ENCODE measurements at places on chromosomes 11 and 22.

DNA sequence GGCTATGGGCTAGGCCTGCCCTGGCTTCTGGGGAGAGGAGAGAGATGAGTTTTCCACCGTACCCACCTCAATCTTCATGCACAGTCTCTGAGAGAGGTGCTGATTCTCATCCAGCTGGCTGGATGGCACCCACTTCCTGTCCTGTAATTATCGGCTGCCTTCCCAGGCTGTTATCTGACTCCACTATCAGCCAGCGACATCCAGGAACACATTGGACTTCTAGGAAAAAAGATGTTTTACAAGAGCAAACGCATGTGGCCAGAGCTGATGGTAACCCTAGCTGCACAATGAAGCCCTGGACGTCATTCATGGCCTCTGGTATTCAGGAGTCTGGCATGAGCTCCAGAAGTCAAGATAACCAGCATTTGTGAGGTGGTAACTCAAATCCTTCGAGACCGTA, 137.4 kb downstream of the EHF start:
- no peak for DNase-seq

DNA sequence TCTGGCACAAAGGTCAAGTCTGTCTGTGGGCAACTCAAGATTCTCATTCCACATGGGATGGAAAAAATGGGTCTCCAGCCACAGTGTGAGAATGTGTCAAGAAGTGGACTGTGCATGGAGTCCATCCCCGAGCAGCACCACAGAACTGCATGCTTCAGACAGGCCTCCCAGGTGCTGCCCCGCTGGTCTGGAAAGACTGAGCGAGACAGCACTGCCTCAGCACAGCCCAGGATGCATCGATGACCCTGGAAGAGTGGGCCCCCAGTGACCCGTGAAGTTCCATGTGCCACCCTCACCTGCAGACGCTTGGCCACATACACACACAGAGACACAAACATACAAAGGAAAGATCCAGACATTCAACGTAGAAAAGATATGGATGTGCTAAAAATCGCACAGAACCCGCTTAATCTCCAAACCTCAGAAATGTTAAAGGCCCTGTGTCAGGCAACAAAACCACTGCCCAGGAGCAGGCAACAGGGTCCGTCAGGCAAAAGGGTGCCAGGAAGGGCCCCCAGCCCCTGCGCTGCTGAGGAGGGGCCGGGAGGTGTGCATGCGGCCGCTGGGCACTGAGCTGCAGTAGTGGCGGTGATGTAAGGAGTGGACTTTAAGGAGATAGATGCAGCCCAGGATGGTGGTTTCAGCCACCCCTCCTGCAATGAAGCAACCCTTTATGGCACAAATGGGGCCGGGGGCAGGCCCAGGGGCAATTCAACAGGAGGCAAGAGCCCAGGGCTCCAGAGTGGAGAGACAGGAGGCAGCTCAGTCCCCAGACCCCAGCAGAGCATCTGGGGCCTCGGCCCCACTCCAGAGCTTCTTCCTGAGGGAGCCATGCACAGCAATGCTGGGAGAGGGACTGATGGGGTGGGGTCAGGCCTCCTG, 84.7 kb downstream of the DGCR2 start:
- no peak for DNase-seq

DNA sequence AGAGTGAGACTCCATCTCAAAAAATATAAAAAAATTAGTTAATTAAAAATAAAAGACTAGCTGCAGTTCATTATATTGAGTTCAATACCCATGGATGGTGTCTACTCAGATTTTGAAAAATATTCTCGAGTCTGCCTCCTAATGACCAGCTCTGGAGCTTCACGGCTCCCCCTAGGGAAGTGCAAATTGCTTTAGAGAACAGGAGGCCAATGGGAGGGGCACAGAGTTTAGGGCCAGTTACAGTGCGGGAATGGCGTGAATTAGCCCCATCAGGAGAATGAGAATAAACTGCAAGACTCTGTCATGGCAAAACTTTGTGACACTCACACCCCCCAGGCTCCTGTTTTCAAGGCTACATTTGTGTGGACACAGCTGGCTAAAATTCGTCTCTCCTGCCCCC, 4.6 kb downstream of the FGF4 start:
- DNase-seq, result no peak

- DNase-seq, result no peak
These were observed 60.2 kb downstream of the PDHX start for GRCh38 chr11:34976496-34977088.

DNA sequence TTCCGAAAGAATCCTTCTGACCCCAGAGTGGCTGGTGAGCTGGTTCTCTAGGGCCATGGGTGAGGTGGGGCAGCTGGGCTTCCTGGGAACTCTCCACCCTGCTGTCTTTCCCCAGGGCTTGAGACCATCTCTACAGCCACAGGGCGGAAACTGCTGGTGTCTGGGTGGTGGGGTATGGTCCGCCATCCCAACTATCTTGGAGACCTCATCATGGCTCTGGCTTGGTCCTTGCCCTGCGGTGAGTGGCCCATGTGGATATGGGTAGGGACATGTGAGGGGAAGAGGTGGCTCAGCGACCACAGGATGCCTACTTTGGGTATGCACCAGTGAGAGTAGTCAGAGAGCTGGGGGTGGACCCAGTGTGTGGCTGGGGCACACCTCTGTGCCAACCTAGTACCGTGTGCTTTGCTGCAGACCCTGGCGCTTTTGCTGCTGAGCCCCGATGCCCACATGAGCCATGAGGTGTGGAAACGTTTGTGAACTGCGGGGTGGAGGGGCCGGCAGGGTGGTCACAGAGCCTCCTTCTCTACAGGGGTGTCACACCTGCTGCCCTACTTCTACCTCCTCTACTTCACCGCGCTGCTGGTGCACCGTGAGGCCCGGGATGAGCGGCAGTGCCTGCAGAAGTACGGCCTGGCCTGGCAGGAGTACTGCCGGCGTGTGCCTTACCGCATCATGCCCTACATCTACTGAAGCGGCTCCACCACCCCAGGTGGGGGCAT, 2.0 kb downstream of the ZNHIT2 start:
- DNase-seq, result no peak

GRCh38 chr11:1131033-1131911, 26.5 kb upstream of the MUC5AC start:
- DNase-seq, result no peak

GRCh38 chr11:126971305-126971704, 29.3 kb downstream of the KIRREL3 start:
- DNase-seq, result peak; percentile 40

- DNase-seq, result peak; percentile 58
These were observed 34.7 kb downstream of the ATG16L2 start for GRCh38 chr11:72848846-72849466.

GRCh38 chr11:114183044-114183511, 113.1 kb upstream of the NNMT start:
- no peak for DNase-seq

DNA sequence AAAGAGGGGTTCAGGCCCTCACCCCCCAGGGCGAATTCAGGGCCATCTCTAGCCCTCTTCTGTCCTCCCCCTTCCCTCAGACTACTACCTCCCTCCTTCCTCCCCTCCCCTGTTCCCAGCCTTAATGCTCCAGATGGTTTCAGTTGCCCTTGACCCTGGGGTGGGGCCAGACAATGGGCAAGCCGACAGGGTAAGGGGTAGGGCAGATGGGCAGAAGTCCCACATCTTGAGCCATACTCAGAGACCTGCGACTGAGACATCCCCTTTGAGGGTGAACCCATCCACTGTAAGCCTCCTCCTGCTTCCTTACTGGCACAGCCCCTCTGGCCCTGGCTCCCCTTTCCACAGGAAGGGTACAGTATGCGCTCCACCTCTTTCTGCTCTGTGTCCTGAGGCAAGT, 1.9 kb downstream of the RHBDD3 start:
- DNase-seq, result no peak

GRCh38 chr11:16945671-16946469, 68.3 kb downstream of the PLEKHA7 start:
- DNase-seq, result peak; percentile 78

- peak; percentile 54 for DNase-seq
These were observed 428 bp downstream of the CDKN1C start for GRCh38 chr11:2885017-2885677.

- no peak for DNase-seq
These were observed 87.5 kb upstream of the RRM1 start for GRCh38 chr11:4006946-4007680.

- DNase-seq, result no peak
These were observed 29.7 kb upstream of the DDX6 start for GRCh38 chr11:118820412-118821357.

DNA sequence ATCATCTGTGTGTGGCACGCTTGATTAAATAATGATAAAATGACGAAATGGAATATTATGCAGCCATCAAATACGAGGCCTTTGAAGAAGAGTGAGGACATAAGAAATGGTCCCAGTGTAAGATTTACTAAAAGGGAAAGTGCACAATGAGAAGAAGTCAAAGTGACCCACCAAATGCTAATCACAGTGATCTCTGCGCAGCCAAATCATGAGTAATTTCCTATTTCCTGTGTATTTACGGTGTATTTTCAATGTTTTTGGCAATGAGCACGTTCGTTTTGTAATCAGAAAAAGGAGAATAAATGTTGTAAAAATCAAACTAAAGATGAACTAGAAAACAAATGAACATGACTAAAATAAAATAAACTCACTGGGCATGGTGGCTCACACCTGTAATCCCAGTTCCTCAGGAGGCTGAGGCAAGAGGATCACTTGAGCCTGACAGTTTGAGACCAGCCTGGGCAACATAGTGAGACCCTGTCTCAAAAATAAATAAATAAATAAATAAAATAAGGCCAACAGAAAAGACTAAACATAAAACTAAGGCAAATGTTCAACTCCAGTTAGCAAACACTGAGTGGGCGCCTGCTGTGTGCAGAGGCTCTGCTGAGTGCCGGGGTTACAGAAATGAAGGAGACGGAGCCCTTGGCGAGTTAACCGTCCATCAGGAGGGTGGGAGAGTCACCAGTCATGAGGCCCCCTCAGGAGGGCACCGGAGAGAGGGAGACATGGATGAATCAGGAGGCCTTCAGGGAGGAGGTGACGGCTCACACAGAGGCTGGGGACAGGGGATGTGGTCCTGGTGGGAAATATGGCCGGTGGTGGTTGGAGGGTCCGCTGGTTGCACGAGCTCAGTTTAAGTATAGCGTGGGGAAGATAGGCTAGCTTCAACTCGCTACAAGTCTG, 26.0 kb upstream of the CBX7 start:
- no peak for DNase-seq

DNA sequence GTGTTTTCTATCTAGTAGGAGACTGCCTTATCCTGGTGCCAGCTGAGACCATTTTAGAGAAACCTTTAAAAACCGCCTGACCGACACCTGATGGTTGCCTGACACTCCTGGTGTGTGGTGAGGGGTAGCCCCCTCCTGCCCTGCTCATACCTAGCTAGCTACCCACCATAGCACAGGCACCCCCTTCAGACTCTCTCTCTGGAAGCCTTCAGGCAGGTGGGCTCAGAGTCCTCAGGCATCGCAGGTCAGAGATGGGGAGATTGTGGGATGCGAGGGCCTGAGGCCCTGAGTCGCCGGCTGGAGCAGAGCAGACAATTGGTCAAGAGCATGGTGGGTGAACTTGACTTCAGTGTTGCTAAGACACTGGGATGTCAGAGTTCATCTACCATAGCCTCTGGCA, 424.6 kb downstream of the BRD1 start:
- DNase-seq, result no peak

DNA sequence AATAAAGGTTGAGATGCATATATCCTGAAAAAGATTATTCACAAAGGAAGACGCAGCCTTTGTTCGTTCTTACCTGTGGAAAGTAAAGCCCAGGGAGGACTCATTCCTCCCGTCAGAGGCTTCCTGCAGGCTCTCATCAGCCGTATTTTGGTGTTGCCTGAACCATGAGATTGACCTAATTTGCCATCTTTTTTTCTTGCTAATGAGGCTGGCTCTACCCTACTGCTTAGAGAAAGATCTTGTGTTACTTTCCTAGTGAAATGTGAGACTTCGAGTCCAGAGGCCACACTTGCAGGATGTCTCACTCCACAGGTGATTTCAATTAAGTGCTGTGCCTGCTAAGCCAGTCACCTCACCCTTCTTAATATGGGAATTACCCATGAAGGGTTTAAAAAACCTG, 269.9 kb downstream of the NTM start:
- DNase-seq, result no peak

- DNase-seq, result no peak
These were observed 1337.8 kb downstream of the BRD1 start for GRCh38 chr22:48489551-48490499.

GRCh38 chr22:31940506-31940905, 3.8 kb upstream of the YWHAH start:
- DNase-seq, result no peak

- no peak for DNase-seq
These were observed 132.1 kb upstream of the LDLRAD3 start for GRCh38 chr11:35811783-35812182.

DNA sequence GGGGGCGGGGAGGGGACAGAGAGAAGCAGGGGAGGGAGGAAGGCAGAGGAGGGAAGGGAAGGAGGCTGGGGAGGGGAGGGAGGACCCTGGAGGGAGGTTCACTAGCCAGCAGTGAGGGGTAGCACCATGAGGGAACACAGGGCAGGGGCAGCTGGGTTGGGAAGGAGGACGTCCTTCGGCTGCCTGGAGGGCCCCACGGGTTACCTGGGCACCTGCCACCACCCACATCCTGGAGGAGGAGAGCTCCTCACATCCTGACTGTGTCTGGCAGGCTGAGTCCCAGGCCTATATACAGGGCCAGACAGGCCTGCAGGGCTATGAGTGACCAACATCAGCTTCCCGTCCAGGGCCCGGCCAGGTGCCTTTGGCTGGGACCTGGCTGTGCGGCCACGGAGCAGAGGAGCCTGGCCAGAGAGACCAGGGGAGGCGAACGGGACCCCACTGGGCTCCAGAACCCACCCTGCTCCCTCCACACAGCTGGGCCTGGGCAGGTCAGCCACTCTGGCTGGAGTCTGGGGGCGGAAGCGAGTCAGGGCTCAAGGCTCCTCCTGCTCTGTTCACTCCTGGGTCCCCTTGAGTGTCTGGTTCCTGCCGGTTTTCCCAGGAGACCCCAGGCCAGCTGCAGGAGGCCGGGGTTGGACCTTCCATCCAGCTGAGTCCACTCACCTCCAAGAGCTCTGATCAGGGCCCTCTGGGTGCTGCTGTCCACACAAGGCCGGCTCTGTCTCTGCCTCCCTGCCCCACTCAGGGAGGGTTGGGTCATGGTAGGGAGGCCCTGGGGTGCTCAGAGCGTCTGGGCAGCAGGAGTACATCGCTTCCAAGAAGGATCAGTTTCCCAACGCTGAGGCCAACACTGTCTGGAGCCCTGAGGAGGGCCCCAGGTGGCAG, 677.7 kb downstream of the BRD1 start:
- no peak for DNase-seq

GRCh38 chr11:126817096-126817495, 183.5 kb downstream of the KIRREL3 start:
- DNase-seq, result no peak
